ENCODE measurements at places on chromosomes 3 and 15. TPM values are rescaled to one million over a fixed set of nuclear protein-coding genes. Genes with fewer than 3 reads are reported as not detected.

DNA sequence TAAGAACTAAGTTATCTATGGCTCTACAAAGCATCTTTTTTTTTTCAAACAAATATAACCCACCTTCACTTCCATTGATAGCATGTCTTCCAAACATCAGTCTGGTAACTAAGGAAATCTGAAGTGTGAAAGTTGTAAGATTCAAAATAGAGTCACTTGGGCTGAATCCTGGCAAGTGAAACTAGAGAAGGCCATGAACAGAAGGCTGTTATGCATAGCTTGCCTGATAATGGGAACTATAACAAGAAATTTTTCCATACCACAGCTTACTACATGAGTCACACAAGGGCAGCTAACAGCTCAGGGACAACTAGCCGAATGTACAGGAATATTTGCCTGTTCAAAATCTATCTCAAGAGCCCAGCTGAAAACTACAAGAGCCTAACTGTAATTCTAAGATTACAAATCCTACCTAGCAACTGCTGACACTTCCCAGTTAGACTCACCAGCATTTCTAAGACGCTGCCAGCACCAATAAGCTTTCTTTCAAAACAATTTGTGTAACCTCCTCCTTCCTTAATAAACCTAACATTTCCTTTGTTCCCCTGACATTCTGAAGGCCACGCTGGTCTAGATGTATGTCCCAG, 1066.5 kb downstream of the PLOD2 start:
- DNase-seq, result no peak

Gene GP9
- polyA plus RNA-seq, result not detected

- no peak for DNase-seq
Observed at GRCh38 chr3:39165518-39165917, 12.1 kb upstream of the CSRNP1 start.

Gene PEX11A
- 6.0 TPM for polyA plus RNA-seq

DNA sequence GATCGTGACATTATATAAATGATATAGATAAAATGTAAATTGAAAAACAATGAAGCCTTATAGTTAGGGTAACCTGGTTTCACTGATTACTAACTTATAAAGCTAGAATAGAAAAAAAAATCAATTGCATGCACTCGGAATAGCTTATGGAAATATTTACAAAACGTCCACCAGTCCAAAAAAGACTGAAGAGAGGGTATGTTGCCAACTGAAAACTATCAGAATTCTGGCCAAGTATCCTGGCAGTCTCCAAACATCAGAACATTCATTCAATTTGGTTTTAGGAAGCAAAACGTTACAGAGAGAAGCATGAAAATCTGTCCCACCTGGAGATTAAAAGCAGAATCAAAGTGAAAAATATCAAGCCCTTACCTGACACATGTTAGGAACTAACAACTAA, 892.4 kb downstream of the ROBO1 start:
- DNase-seq, result no peak

- DNase-seq, result no peak
Observed at GRCh38 chr3:149609595-149609994, 48.2 kb downstream of the WWTR1 start.

DNA sequence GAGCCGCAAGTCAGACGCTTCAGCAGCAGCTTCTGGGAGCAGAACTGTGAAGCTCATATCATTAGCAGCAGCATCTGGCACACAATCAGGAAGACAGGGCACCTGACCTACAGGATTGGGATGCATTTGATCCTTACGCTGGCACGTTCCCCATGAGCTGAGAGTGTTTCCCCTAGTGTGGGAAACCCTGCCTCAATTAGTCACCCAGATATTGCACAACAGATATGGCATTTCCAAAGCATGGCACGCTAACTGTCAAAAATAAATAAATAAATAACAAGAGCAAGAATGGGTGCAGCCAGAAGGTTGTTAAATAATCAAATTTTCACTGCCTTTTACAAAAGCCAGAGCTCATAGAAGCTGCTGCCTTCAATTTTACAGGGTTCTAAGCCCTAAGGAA, 189.6 kb upstream of the THBS1 start:
- DNase-seq, result no peak

DNA sequence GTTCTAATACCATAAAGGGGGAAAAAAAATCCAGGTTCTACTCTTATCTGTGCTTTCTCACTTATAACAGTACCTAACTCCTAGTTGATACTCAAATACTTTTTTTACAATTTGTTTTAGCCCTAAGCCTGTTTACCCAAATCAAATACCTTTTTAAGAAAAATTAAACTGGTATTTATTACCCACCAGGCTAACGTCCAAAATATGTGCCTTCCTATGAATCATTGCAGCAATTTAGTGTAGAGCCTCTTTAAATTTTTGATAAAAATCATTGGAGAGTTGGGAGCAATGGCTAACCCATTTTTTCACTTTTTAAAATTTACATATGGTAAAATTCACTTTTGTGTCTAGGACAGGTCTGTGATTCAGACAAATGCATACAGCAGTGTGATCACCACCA, 27.9 kb downstream of the FILIP1L start:
- DNase-seq, result no peak

GRCh38 chr3:186841620-186842019, 890 bp upstream of the ADIPOQ start:
- DNase-seq, result no peak

DNA sequence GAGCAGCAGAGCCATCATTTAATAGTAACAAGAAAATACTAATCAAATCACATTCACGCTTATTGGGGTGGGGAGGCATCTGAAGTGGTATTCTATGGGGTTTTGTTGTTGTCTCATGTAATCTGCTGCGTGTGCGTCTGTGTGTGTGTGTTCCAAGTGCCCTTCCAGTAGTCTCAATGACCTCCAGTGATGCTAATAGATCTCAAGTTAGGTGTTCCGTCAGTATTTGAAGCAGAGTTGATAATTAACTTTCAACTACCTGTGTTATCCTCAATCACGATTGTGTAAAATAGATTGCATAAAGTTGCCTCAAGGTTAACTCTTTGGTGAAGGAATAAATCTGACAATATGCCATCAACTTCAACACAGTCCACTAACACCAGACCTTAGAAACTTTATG, 375.0 kb downstream of the MECOM start:
- DNase-seq, result no peak

Gene DLL4
- not detected for polyA plus RNA-seq

GRCh38 chr3:69189487-69189886, 67.1 kb upstream of the LMOD3 start:
- no peak for DNase-seq

DNA sequence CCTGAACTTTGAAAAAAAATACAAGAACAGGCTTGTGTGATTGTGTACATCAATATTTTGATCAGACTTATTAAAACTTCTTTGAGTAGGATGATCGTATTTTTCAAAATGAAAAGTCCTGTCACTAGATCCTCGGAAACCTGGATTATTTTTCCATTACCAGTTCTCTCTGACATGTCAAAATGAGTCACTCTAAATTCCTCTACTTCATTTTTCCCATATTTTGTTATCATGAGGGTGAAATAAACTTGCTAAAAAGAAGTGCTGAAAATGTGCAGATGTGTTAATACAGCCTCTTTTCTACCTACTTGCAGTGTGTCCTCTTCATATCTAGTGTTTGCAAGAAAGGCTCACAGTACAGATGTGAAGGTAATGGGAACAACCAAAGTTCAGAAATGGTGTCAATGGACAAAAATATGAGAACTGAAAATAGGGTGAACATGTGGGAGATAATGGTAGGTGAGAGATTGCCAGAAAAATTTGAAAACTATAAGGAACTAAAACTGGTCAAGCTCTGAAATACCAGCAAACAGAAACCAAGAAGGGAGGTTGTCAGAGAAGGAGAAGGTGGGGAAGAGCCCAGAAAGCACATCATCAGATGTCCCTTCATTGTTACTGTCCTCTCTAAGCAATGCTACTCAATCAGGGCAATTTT, 108.2 kb downstream of the EOMES start:
- DNase-seq, result no peak

Gene EXD1
- 0.17 TPM for polyA plus RNA-seq

GRCh38 chr3:318903-319302, 122.3 kb downstream of the CHL1 start:
- DNase-seq, result no peak

Gene REC114
- polyA plus RNA-seq, result not detected

DNA sequence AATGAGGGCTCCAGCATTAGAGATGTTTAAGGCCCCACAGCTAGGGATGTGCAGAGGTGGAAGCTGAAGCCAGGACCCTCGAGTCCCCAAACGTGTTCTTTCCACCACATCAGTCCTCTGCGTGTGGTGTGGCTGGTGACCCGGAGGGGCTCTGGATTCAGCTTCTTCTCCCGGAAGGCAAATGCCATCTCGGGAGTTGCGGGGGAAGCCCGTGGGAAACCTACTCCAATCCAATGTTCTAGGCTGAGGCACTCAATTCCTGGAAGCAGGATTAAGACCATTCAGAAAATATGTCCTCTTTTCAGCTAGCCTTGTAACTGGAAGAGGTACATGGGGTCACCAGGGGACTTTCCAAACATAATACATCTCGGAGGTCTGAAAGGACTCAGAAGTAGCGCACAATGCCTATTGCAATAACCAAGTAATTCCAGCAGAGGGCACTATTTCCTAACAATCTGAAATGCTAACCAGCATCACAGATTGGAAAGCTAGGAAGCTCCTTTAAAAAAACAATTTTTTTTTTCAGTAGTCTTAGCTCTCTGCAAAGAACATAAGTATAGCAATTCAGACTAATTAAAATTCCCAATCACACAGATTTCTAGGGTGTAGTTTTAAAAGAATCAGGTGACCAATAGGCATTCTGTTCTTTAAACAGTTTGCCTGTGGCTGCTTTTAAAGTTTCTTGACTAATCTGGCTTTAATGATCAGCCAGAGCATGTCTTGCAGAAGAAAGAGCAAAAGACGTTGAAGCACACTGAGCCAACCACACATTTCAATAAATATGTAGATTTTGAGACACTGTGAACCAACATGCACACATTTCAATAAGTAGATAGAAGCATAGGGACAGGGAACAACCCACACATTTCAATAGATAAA, 36.1 kb downstream of the BNC1 start:
- no peak for DNase-seq

GRCh38 chr3:142819179-142819578, 69.7 kb downstream of the PCOLCE2 start:
- DNase-seq, result no peak

- DNase-seq, result no peak
Observed at GRCh38 chr15:49075881-49076280, 29.6 kb upstream of the SECISBP2L start.

DNA sequence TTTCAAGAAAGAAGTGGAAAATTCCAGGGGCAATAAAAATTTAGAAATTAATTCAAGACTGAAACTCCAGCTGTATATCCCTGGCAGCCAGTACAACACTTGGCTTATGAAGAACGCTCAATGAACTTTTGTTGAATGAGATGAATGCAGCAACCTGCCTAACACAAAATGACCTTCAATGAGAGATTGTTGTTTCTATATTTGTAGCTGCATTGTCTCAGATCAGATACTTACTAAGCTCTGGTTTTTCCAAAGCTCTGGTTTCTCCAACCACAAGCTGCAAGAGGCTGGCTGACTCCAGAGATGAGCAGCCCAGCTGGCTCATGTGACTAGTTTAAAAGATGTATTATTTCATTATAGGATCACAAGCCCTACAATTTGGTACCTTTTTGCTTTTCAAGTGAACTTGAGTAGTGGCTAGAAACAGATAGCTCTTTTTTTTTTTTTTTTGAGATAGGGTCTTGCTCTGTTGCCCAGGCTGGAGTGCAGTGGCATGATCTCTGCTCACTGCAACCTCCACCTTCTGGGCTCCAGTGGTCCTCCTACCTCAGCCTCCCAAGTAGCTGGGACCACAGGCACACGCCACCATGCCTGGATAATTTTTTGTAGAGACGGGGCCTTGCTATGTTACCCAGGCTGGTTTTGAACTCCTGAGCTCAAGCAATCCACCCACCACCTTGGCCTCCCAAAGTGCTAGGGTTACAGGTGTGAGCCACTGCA, 57.4 kb downstream of the UMPS start:
- no peak for DNase-seq

Gene GNB4
- 42.2 TPM for polyA plus RNA-seq

All from keratinocyte (primary cell).